Activated CD4-positive, alpha-beta T cell treated with anti-CD3 and anti-CD28 coated beads for 24 hours (primary cell): ENCODE measurements at places on chromosomes 4 and X.

DNA sequence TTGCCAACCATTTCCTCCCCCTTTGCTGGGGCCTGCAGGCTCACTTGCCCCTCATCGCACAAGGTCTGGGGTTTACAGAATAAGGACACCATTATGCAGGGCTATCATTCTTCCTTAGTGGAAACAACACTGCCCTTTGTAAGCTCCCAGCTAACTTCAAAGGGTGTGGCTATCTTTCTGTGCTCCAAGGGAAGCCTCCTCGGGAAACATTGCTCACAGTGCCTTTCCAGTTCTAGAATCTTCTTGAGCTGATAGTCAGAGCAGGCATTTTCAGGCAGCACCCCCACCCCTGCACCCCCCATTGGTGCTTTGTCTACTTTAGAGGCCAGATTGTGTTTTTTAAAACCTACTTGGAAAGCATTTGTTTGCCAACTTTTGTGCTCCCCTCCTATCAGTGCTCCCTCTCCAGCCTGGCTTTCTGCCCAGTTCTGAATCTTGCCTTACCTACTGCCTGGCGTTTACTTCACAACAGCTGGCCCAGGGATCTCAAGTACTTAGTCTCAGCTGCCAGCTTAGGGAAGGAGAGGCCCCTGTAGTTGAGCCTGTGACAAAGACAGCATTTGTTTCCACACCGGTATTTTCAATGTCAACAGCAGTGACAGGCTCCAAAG is 53.5 kb downstream of the PLAC1 start:
- DNase-seq = no peak

DNA sequence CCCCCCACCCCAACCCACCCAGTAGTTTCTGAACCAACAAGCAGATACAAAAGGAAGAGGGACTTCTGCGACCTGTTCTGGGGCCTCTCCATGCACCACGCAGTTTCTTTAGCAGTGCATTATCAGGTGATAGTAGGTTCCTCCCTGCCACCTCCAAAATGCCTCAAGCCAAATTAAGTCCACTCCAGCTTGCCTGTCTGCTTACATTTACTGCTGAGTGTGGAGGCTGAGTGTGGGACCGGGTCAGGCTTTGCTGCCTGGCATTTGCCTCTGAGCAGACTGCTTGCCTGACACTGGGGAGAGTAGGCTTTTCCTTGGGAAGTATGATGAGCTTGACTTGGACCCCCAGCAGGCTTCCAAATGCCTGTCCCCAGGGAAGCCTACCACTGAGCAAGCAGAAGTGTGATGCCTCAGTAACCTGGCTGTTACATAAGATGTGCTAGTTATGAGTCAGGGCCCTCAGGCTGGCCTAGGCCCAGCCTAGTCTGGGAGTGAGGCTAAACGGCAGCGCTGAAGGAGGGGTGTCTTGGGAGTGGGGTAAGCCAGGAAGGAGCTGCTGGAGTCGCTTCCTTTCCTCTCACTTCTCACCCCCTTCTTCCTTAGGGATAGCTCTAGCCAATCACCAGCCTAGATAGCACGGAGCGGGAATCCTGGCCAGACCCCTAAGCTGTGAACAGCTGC is 9.0 kb downstream of the TSC22D3 start:
- DNase-seq = no peak

GRCh38 chrX:36528661-36529060 is 479.5 kb upstream of the FAM47C start:
- no peak for DNase-seq

GRCh38 chr4:94941706-94942105 is 184.0 kb downstream of the BMPR1B start:
- no peak for DNase-seq

- no peak for DNase-seq
Observed at GRCh38 chr4:60709061-60709460, 491.1 kb upstream of the ADGRL3 start.

GRCh38 chr4:147037069-147037468 is 91.4 kb upstream of the TTC29 start:
- no peak for DNase-seq

DNA sequence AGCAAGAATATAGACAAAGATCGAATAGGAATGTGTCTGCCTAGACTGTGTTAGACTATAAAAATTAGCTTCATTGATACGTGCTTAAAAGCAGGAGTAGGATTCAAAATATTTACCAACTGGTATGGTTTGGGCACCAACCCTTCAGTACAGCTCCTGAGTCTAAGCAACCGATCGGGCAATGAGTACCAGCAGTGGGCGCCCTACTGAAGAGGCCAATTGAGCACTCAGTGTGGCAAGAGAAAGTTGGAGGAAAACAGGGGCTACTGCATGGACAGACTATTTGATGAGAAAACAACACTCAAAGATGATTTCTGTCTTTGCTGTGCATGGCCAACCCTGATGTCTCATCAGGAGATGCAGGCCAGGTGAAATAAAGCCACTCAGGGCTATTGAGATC is 176.0 kb upstream of the NWD2 start:
- DNase-seq = no peak

DNA sequence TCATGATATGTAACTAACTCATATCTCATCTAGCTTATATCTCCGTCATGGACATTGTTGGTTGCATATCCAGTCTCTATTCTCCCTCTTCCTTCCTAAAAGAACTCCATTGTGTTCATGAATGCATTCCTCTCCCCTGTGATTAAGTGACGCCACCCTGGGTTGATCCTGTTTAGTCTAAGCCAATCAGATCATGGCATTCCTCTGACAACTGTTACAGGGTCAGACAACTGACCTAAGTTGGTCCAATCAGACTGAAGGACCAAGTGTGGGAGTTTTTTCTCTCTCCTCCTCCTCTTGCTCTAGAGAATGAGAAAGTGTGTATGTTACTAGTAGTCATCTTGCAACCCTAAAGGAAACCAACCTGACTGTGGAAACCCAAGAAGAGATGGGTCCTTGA is 3.6 kb downstream of the APOO start:
- DNase-seq = no peak

GRCh38 chr4:145679991-145680455 is at the start of gene C4orf51:
Gene C4orf51, plus strand, starts transcription at chr4:145680146. Its CDS starts 58 bp downstream, at chr4:145680204.
- DNase-seq = no peak

GRCh38 chrX:28329156-28329555 is 258.1 kb upstream of the IL1RAPL1 start:
- DNase-seq = no peak

- no peak for DNase-seq
Observed at GRCh38 chrX:110743679-110744340, 51.8 kb downstream of the CHRDL1 start.

DNA sequence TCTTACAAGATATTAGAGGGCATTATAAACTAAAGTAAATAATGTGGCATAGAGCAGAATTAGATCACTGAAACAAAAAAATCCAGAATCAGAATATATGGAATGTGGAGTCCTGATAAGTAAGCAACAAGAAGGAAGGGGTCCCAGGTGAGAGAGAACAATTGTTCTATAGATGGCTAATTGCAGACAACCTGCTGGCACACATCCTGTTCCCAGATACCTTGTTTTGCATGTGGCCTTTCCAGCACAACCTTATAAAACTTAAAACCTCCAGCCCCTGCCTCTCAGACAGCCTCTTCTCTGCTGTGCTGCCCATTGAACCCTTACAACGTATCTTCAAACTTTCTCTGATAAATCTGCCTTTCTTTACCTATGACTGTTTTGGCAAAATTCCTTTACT is 4.7 kb upstream of the ZNF674 start:
- no peak for DNase-seq

- no peak for DNase-seq
Observed at GRCh38 chr4:149168645-149169044, 647.0 kb downstream of the IQCM start.

- no peak for DNase-seq
Observed at GRCh38 chrX:115719171-115719570, 158.2 kb downstream of the PLS3 start.

- DNase-seq = no peak
Observed at GRCh38 chr4:6342530-6343293, 73.1 kb downstream of the WFS1 start.

- DNase-seq = no peak
Observed at GRCh38 chr4:150082241-150082640, 4.0 kb downstream of the DCLK2 start.

DNA sequence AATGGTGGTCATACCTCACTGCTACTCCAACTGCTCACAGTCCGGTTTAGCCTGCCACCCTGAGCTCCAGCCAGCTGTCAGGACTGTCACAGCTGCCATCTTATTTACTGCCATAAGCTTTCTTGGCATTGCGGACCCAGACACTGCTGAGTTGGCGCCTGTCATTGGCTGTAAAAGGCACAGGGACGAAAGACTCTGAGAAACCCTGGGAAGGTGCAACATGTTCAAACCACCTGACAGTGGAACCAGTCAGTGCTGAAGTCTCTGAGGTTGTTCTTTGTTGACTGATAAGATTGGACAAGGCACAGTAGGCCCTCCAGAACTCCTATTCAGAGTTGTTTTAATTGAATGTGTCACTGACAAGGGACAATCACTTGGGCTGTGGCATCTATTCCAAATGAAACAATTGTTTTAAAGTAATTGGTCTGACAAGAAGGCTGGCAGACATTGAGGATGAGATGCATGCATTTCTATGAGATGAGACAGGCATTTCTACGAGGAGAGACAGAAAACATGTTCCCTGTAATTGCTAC is 927.8 kb downstream of the STPG2 start:
- no peak for DNase-seq

DNA sequence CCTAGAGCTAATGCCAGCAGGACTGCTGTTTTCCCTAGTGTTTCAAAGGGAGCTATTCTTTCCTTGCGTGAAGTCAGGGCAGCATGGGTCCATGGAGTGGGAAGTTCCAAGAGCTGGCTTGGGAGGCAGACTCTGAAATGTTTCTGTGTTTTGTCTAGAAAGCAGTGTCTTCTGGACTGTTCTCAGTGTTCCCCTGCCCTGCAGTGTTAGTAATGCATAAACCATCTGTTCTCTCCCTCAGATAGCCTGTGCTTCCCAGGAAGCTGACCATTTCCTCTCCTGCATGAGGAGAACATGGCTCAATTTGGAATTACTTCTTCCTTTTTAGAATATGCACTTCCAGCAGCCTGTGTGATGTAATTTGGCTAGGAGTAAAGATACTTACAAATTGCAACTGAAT is 116.7 kb upstream of the CXCL13 start:
- no peak for DNase-seq

DNA sequence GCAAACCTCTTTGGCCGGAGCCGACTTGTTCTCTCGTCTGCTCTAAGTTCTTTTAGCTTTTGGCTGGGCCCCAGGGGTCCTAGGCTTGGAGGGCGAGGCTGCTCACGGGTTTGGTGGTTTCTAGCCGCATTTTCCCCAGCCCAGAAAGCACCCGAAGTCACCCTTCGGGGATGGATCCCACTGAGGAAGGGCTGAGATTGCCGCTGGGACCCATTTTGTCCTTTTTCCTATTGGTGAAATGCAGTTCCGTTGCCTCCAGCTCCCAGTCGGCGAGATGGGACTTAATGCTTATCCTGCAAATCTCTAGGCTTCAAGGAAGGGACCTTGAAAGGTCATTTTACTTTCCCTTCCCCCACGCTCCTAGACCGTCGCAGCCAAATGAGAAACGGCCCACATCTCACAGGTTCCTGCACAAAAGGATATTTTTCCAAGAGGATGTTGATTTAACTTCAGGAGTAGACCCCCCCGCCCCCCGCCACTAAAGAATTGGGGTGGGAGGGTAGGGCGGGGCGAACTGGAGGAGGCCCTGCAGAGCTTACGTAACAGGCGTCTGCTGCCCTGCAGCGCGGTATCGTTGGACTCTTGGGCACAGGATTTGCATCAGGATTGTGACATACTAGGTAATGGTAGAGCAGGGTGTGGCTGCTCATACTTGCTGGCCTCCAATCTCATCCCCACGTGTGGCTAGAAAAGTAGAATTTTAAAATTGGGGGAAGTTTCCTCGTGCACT is 564 bp downstream of the PGK1 start:
- peak; percentile 19 for DNase-seq
